ENCODE measurements at places on chromosomes 11 and 22.

DNA sequence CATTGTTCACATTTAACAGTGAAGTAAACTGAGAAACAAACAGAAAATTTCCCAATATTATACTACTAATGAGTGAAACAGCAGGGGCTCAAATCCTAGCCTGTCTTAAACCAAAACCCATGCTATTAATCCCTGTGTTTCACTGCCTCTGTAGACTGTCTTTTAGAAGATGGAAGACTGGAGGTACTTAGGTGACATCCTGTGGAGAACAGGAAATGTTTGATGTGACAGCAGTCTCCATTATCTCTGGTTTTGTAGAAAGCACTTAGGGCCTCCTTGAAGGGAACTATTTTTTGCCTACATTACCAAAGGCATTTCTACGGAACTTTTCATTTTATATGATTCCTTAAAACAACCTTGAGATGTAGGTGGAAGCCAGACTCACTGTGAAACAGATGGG is 288.1 kb upstream of the SORL1-AS1 start:
- no peak for DNase-seq

- no peak for DNase-seq
These were observed 1.1 kb downstream of the EXT2 start for GRCh38 chr11:44096360-44097185.

DNA sequence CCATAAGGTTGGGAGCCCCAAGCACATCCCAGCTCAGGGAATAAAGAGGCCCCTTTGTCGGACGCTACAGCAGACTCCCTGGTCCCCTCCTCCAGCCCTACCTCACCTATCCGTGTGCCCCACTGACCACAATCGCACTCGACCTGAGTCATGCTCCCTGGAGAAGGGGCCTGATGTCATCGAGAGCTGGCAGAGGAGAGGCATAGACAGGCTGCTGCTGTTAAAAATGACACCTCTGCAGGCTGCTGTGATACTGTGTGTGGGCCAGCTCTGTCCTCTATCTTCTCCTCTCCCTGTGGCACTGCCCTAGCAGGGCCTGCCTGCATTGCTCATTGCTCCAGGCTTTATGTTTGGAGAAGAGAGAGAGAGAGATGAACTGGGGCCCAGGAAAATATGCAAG is 123.4 kb upstream of the SYT13 start:
- DNase-seq, result no peak

- DNase-seq, result no peak
These were observed 103.4 kb upstream of the FGF3 start for GRCh38 chr11:69922596-69923111.

- DNase-seq, result no peak
These were observed 1173.2 kb downstream of the BRD1 start for GRCh38 chr22:48654492-48654891.

DNA sequence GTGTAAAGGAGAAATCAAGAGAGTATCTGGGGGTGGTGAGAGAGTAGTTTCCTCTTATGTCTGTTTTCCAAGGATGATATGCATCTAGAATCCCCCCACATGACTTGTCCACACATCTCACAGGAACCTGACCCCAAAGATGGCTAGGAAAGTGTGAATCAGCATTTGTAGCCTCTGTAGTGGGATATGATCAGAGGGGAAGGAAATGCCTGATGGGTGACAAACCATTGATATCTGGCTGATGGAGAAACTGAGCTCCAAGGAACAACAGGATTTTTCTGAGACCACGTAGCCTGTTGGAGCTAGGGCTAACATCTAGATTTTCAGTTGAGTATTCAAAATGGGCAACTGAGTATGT is 369.4 kb downstream of the DDX10 start:
- no peak for DNase-seq

- no peak for DNase-seq
These were observed 13.9 kb upstream of the RASSF10 start for GRCh38 chr11:12995188-12995587.

DNA sequence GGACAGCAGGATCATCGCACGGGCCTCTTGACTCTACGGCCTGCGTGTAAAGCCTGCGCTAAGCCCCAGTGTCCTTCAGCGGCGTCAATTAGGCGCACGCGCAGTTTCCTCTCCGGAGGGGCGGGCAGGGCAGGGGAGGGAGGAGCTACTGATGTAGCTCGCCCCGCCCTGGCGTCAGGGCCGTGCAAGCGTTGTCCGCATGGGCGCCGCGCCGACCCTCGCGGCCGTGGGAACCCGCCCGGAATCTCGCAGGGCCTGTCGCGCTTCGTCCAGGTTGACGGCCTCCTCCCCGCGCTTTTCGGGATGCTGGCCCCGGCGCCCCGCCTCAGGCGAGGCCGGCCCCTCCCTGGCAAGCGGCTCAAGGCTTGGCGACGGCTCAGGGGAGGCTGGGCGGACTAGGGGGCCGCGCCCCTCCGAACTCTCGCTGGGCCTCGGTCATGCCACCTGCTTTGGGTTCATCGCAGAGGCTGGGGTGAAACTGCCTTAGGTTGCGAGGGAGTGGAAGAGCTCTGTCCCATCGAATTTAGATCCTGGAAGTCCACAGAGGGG is 61.1 kb downstream of the ST3GAL4 start:
- DNase-seq, result peak; percentile 34

DNA sequence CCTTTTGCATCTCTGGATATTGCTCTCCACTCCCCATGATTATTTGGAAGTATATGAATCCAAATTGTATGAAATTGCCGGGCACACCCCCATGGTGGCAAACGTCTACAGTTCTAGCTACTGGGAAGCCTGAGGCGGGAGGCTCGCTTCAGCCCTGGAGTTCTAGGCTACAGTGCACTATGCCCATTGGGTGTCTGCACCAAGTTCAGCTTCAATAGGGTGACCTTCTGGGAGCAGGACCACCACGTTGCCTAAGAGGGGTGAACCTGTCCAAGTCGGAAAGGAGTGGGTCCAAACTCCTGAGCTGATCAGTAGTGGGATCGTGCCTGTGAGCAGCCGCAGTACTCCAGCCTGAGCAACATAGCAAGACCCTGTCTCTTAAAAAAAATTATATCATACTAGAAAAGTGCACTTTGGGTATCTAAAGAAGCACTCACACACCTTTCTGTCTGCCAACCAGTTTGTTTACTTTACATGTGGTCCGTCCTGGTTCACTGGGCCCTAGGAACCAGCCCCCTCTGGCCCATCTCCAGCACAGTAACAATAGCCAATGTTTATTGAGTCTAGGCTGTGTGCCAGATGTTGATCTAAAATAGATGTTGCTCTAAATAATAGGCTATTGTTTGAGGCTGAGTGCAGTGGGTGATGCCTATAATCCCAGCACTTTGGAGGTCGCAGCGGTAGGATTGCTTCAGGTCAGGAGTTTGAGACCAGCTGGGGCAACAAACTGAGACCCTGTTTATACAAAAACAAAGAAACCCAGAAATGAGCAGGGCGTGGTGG is 16.4 kb upstream of the KAT5 start:
- DNase-seq, result no peak

DNA sequence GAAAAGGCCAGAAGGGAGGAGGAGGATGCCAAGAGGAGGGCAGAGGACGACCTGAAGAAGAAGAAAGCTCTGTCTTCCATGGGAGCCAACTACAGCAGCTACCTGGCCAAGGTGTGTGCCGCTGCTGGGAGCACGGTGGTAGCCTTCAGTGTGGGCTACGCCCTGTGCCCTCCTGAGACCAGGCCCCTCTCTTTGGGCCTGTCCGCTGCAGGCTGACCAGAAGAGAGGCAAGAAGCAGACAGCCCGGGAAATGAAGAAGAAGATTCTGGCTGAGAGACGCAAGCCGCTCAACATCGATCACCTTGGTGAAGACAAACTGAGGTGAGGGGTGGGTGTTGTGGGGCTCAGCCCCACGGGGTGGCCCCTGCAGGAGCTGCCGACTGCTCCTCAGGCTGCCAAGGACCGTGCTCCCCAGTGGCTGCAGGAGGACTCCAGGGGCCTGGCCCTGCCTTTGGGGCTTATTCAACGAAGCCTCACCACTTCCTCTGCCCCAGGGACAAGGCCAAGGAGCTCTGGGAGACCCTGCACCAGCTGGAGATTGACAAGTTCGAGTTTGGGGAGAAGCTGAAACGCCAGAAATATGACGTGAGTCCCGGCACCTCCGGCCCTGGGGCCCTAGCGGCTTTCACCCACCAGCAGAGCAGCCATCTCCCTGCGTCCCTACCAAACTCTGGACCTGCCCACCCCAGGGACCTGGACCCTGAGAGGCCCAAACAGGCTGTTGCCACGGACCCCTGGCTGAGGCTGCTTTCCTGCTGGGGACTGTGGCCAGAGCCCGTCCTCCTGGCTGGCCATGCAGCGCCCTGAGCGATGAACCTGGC is 12.6 kb upstream of the MRPL23 start:
- no peak for DNase-seq

GRCh38 chr11:43396617-43397016 is 37.9 kb downstream of the TTC17 start:
- no peak for DNase-seq

DNA sequence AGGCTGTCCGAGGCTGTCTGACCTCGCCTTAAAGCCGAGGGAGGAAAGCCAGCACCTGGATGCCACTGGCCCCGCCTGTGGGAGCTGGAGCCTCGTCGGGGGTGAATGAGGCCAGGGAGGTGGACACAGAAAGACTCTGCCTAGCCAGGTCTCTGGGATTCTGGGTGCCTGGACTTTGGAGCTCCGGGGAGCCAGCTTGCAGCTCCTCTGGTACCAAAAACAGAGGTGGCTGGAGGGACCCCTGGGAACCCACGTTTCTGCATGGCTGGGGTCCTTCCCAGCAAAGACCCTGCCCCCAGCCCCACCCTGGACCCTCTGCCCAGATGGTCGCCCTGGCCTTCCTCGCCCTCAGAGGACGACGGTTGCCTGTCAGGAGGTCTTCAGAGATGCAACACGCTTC is 239.7 kb downstream of the BRD1 start:
- DNase-seq, result no peak

DNA sequence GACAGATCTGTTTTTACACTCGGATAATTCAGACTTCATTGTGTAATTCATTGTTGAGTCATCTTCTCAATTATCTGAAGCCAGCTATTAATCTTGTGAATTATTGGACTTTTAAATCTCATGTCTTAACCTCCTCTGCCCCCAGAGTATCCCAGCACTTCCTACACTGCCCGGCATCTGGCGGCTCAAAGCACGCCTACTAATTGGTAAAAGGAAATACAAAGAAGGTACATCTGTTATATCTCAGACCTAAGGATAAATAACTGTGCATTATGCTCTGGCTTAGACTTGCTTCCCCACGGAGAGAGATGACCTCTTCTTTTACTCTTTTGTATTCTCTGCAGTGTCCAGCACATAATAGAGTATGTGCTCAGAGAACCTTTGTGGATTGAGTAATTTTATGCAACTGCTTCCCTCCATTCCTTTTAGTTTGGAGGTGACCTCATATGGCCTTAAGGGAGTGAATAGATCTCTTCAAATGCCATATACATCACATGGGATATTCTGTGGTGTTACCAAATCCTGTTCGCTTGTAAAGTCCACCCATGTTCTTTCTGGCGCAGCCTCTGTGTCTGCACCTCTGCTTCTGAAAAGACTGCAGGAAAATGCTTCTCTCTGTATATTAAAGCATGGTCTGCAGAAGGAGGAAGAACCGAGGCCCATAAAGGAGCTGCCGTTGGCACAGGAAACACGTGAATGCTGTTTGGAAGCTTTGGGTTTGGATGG is 125.6 kb upstream of the SORL1-AS1 start:
- DNase-seq, result no peak

DNA sequence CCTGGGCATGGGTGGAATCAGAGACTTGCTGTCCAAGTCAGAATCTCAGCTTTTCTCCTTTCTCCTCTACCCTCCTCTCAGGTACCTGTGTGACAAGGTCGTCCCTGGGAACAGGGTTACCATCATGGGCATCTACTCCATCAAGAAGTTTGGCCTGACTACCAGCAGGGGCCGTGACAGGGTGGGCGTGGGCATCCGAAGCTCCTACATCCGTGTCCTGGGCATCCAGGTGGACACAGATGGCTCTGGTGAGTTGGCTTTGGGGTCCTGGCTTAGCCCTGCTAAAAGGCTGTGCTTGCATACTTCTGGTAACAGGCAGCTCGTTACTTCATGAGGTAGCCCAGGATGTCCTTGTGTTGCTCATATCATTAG is 10.7 kb downstream of the MCM5 start:
- DNase-seq, result no peak

GRCh38 chr11:1307998-1308742 is 1.3 kb downstream of the TOLLIP start:
- no peak for DNase-seq

DNA sequence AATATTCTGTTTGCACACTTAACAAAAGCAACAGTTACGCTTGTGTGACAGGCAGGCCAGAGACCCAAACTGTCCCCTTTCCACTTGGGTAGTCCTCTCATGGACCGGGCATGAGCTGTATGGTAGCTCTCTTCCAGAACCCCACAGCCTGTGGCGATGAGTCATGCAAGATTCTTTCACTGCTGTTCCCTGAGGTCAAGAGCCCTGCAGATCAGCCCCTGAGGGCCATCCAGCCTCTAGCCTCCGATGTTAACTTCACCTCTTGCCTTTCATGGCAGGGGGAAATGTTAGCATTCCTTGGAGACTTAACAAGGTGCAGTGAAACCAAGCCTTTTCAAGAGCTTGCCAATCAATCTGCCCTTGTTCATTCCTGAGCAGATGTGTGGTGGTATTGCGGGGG is 63.2 kb upstream of the DEUP1 start:
- DNase-seq, result no peak

DNA sequence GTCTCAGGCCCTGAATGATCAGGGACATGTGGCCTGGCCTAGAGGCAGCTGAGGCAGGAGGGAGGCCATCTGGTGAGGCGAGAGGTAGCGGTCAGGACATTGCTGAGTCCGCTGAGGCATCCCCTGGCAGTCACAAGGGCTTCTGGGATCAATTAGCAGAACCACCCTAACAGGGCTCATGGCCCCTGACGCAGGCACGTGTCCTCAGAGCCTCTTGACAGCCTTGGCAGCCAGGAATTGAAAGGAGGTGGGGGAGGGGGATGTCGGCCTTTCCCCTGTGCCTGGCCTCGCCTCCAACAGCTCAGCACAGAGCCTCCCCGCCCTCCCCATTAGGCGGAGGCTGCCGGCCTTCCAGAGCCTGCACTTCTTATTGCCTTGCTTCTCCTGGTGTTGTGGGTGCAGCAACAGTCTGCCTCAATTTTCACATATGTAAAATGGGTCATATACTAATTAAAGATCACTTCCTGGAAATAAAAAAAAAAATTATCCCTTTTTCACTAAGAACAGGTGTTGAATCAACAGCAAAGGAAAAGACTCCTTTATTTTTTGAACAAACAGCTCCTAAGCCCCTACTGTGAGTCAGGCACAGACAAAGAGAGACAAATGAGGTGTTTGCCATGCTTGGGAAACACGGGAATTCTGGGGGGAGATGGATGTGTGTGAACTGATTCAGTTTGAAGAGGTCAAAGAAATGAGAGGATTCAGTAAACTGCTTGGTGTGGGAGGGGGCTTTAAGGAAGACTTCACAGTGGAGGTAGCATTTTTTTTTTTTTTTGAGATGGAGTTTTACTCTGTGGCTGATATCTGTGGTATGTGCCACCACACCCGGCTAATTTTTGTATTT is 55.3 kb downstream of the NFAM1 start:
- no peak for DNase-seq

- no peak for DNase-seq
These were observed 21.4 kb downstream of the CD44 start for GRCh38 chr11:35160246-35160824.

GRCh38 chr22:31343235-31344191 is 2.6 kb downstream of the PATZ1 start:
- no peak for DNase-seq

GRCh38 chr11:45622283-45622682 is 43.1 kb downstream of the CHST1 start:
- DNase-seq, result no peak
